ENCODE measurements at places on chromosomes 13 and 19. TPM values are rescaled to one million over a fixed set of nuclear protein-coding genes. Genes with fewer than 3 reads are reported as not detected.
A peak's percentile ranks its signal among the peaks of the same experiment; 100 is the strongest.

DNA sequence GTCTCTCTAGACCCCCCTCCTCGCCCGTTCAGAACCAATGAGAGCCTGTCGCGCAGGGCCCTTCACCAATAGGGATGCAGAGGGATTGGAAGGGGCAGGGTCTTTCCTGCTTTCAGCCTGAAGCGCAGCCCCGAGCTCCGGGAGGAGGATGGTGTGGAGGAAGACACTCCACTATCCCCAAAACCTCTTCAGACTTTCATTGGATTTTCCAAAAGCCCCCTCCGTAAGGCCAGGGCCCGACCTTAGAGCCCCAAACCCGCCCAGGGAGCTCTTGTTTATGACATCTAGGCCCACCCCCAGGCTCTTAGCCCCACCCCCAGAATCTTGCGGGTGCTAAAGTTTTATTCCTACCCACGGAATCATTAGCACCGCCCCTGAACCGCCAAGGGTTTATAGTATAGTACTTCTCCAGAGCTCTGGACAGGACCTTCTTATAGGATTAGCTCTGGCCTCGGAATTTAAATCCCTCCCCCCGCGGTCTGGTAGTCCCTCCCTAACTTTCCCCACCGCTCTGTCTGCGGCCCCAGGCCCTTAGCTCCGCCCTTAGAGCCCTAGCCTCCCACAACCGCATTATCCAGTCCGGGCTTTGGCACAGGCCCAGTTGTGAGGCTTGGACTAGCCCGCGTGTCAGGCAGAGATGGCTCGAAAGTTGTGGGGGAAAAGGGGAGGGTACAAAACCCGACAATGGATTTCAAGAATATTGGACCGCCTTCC lies 6.6 kb upstream of the EML2 start:
- H3K27me3 ChIP-seq, result no peaks in the 10 kb centered on the region
- peaks cover 14% of the 10 kb centered on the region for H3K4me1 ChIP-seq
- H3K27ac ChIP-seq, result peak overlapping the region; percentile 40
- peak overlapping the region; percentile 38 for H3K4me3 ChIP-seq

- no peak for DNase-seq
- H3K4me3 ChIP-seq, result no peak overlapping the region
- no peaks in the 10 kb centered on the region for H3K36me3 ChIP-seq
- no peaks in the 10 kb centered on the region for H3K4me1 ChIP-seq
- H3K27ac ChIP-seq, result no peak overlapping the region
- H3K27me3 ChIP-seq, result no peaks in the 10 kb centered on the region
Observed at GRCh38 chr13:95728957-95729356, 52.0 kb downstream of the DNAJC3 start.

Gene ZNF132
- not detected for total RNA-seq

DNA sequence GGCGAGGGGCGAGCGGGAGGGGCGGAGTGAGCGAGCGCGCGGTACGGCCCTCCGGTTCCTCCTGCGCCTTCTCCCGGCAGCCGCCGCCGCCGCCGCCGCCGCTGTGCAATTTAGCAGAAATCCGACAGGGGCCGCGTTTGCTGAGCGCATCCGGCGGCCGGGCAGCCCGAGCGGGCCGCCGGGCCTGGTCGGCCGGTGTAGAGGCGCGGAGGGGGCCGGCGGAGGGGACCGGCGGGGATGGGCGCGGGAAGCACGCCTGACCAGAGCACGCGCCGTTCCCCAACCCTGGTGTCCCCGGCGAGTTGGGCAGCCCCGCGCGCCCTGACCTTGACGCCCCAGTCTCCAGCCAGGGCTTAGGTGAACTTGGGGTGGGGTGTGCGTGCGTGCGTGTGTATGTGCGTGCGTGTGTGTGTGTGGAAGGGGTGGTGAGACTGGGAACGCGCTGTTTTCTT lies 144.5 kb upstream of the ZNF536 start:
- peak; percentile 13 for DNase-seq
- peaks cover 8% of the 10 kb centered on the region for H3K4me1 ChIP-seq
- H3K27me3 ChIP-seq, result peaks cover 18% of the 10 kb centered on the region
- no peaks in the 10 kb centered on the region for H3K36me3 ChIP-seq
- peak overlapping the region; percentile 21 for H3K4me3 ChIP-seq

Gene ATP11A
- total RNA-seq, result 80.4 TPM

Gene PDX1
- total RNA-seq, result 1.7 TPM
